ELF-1 (cell line): ENCODE measurements at places on chromosomes 4 and X.

GRCh38 chr4:72661830-72662229 lies 92.8 kb upstream of the ADAMTS3 start:
- no peak for DNase-seq

GRCh38 chrX:78922754-78923153 lies 22.4 kb upstream of the P2RY10 start:
- DNase-seq: no peak

- DNase-seq: peak; percentile 40
Measured at GRCh38 chr4:122003335-122003734, 51.5 kb upstream of the TRPC3 start.

DNA sequence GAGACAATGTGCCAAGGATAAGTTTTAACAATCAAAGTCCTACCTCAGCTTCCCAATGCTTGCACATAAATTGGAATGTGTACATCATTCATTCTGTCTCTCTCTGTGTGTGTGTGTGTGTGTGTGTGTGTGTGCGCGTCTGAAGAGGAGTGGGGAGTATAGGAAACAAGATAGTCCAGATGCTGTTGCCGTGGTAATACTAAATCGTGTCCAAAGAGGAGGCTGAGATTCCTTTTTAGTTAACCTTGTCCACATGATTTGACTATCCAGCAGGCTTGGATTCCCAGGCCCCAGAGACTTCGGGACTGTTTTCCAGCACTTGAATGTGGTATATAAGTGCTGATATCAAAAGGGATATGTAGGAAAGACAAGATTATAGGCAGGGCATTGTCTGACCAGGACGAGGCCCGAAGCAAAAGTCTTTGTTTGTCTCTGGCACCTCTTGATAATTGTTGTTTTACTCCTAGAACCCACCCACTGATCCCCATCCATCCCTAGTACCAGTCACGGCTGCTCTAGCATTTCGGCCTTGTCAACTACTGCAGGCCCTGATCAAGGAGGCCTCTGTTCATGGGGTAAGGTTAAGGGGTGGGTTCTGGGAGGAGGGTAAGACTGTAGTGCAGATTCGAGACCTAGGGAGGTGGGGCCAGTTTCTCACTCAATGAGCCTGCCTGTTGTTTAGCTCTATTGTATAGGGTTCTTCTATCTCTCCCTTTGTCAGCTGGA lies 3.9 kb downstream of the PLP1 start:
- DNase-seq: no peak

DNA sequence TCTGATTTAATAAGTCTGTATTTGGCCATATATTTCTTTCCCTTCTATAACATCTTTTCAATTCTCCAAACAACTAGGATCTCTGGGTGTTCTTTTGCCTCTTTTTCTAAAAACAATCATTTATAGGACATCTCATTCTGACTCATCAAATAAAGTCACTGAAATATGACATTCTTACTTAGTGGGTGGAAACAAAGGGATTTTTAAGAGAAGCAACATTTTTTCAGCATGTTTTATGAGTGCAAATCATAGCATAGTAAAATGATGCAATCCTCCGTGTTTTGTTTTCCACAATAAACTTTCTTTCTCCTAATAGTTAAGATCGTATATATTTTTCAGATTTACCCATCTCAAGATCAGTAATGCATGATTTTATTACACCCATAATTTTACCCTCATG lies 179.8 kb downstream of the SPCS3 start:
- DNase-seq: no peak

GRCh38 chr4:77120886-77121508 lies 36.0 kb upstream of the CCNG2 start:
- DNase-seq: peak; percentile 29

DNA sequence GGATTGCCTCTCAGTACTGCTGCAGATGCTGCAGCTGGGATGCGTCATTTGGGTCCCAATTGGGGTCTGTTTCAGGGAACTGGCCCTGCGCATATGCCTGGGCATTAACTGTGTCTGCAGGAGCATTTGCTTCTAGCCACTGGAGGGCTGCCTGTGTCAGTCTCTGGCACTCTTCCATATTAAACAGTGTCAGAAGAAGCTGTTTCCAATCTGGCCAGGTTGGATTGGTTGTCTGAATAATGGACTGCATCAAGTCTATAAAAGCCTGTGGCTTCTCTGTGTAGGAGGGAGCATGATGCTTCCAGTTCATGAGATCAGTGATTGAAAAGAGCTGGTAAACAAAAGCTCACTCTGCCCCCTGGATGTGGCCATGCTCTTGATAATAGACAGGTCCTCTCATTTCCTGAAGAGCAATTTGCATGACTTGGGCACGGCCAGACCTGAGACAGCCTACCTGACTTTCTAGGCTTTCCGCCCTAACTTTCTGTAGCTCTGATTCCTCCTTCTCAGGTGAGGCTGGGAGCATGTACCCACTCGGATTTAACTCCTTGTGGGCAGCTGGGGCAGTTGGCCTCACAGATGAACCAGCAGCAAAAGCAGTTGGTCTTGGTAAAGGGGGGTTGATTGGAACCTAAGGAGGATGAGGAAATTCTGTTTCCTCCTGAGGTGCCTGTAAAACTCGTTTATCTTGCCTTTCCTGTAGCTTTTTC lies 29.2 kb downstream of the SULT1E1 start:
- no peak for DNase-seq
